ENCODE measurements at places on chromosomes 6 and 20.
A peak's percentile ranks its signal among the peaks of the same experiment; 100 is the strongest.

DNA sequence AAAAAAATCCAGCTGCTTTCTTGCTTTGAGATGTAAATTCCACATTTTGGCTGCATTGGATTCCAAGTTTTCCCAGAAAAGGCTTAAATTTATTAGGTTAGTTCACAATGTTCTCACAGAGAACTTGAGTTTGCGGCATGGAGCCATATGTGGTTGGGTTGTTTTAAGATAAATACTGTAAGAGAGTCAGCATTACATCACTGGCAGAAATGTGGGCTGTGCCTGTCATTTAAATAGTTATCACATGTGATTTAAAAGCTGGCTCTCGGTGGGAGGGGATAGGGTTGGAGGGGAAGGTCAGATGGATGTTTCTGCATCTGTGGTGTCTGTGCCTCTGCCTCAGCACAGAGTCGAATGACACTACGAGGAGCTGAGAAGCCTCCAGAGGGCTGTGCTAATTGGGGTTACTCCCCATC, 73.8 kb upstream of the SCP2D1 start:
- DNase-seq = no peak

- no peak for DNase-seq
Measured at GRCh38 chr6:81734081-81734480, 18.4 kb downstream of the TENT5A start.

- DNase-seq = no peak
Measured at GRCh38 chr6:124536157-124536841, 425.9 kb upstream of the RNF217 start.

- no peak for DNase-seq
Measured at GRCh38 chr6:159257846-159258245, 88.6 kb downstream of the FNDC1 start.

DNA sequence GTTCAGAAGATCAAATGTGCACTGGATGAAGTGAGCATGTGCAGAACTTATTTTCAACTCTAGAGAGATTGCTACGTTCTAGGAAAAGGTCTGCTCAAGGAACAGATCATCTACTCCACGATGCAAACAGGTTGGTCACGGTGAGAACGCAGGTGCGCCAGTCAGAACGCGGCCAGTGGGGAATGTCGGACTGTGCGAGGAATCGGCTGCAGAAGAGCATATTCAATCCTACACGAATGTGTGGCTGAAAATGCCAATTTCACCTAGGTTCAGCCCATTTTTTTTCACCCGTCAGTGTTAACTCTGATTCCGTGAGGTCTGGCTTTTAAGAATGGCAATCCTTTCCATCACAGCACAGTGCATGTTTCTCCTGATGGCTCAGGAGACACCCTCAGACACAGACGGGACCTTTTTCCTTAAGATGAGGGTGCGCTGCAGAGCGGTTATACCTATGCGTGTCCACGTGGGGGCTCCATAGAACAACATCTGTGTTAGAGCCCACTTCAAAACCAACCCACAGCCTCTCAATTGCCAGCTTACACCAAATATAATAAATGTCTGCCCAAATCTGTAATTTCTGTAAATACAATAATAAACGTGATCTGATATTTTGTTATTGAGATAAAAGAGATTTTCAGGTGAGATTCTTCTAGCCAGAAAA, 250.4 kb downstream of the FOXA2 start:
- peak; percentile 63 for DNase-seq

- DNase-seq = no peak
Measured at GRCh38 chr6:129485746-129486145, 224.2 kb downstream of the ARHGAP18 start.

GRCh38 chr6:165092881-165093595, 216.4 kb downstream of the C6orf118 start:
- DNase-seq = no peak

GRCh38 chr6:138539876-138540275, 40.6 kb upstream of the NHSL1 start:
- DNase-seq = no peak

GRCh38 chr6:52375780-52376556, 14.0 kb downstream of the PAQR8 start:
- DNase-seq = no peak

DNA sequence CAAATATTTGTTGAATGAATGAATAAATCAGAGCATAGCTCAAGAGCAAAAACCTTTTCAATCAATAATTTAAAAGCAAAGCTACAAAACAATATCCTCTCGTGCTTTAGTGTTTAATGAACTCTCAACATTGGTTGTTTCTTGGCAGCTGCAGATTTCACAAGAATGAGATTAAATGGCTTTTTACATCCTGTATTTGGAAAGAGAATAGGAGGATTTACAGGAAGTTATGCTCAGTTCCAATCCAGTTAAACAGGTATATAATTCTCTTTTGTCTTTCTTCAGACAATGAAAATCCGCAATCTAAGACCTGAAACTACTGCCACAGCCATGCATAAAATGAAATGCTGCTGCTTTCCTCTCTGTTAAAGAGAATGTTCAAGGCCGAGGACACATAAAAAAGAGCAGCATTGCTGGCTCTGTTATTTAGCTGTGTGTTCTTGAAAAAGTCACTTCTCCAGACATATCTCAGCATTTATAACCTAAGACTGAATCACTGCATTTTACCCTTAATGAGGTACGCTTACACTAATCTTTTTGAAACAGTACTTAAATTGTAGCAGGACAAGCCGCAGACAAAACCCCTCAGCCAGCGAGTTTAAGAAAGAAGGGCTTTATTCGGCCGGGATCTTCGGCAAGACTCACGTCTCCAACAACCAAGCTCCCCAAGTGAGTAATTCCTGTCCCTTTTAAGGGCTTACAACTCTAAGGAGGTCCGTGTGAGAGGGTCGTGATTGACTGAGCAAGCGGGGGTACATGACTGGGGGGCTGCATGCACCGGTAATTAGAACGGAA, 3.6 kb downstream of the C6orf52 start:
- no peak for DNase-seq

GRCh38 chr20:58511364-58511763, 3.8 kb downstream of the APCDD1L start:
- no peak for DNase-seq

- no peak for DNase-seq
Measured at GRCh38 chr20:14925300-14925699, 587.9 kb upstream of the FLRT3 start.

DNA sequence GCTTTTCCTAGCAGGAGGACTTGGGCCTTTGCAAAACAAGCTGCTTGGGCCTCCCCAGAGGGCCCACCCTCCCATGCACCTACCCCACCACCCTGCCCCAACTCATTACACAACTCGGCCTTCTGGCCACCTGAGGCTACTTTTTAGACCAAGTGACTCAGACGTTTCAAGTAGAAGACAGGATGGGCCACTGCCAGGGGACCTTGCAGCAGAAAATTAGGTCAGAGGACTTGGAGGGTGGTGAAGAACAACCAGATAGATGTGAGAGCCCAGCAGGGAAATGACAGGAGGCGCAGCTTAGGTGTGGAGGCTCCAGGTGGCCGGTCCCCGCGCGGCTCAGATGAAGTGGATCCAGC, 1.4 kb downstream of the PPP1R3D start:
- no peak for DNase-seq

DNA sequence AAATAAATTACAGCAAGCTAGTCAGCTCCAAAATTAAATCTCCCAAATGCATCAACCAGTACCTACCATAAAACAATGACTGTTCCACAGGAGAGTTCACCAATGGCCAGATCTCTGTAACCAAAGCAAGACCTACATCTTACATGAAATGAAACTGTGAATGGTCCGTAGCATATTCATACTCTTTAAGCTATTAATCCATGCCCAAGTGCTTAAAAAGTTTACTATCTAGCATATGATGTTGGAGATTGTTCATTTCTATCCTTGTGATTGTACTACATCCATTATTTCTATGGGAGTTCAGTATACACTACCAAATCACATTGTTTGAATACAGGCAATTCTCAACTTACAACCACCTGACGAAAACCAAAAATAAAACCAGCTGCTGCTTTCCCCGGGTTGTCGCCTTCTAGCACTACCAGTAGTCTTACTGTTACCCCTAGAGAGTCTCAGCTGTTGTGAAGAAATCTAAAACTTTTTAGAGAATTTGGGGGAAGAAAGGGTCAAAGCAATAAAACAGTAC, 38.0 kb downstream of the HIVEP2 start:
- no peak for DNase-seq

DNA sequence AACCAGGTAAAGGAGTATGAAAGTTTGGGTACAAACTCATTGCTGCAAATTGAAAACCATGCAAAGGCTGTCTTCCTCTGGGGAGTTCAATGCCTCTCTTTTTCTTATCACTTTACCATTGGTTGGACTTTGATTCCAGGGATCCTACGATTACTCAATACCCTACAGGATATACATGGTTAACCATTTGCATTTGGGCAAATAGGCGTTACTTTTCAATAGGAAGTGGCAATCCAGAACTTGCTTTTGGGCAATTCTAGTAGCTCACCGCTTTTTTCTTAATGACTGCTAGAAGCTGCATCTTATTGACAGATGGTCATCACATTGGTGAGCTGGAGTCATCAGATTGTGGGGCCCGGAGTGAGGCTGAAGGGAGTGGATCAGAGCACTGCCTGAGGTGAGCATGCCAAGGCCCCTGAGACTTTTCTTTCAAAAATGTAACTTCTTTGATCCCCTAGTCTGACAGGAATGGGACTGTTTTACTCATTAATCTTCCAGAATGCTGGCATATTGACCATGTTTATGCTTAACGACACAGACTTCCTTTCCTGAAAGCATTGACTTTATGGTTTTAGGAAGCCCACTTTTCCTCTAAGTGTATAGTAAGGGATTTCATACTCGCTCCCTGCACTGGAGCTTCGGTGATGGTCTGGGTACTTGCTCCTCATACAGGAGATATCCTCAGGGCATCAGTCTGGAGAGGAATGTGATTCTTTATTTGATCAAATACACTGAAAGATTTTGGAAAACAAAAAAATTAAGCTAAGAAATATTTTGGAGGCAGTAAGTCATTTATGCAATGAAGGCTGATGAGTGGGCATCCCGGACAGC, at the start of gene CCR6:
Gene CCR6 (plus strand): TSS at position 270 of the 831 bp plus-strand sequence. CDS start 13,039 bp downstream, outside the sequence.
- no peak for DNase-seq

DNA sequence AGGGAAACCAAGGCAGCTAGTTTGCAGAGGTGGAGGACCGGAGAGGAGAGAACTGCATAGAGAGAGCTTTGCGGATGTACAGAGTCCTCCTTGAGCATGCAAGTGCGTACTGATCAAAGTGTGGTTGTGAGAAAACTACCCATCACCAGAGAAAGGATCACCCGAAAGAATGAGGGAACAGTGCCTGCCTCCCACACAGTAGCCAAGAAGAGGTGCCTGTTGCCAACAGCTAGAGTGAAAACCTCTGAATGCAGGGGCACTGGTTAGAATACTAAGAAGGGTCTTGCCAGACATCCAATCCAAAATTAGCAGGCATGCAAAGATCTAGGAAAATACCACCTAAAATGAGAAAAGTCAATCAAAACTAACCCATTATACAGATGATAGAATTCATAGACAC, 166.6 kb upstream of the AKAP12 start:
- no peak for DNase-seq

GRCh38 chr20:37823296-37823980, 79.5 kb upstream of the VSTM2L start:
- DNase-seq = no peak

DNA sequence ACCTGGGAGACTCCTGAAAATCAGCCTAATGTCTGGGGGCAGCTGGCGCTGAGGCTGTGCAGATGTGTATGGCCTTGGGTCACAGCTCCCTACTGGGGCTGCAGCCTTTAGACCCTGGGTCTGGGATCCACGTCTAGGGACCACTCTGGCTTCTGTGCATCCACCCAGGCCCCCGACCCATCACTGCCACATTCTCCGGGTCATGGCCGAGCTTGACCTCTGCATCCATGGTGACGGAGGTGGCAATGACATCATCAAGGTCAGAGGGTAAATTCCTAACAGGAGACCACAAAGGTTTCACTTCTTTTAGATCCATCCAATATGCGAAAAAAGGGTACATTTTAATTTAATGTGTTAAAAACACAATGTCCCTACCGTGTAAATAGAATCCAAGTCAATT, 14.5 kb upstream of the PCMTD2 start:
- no peak for DNase-seq

DNA sequence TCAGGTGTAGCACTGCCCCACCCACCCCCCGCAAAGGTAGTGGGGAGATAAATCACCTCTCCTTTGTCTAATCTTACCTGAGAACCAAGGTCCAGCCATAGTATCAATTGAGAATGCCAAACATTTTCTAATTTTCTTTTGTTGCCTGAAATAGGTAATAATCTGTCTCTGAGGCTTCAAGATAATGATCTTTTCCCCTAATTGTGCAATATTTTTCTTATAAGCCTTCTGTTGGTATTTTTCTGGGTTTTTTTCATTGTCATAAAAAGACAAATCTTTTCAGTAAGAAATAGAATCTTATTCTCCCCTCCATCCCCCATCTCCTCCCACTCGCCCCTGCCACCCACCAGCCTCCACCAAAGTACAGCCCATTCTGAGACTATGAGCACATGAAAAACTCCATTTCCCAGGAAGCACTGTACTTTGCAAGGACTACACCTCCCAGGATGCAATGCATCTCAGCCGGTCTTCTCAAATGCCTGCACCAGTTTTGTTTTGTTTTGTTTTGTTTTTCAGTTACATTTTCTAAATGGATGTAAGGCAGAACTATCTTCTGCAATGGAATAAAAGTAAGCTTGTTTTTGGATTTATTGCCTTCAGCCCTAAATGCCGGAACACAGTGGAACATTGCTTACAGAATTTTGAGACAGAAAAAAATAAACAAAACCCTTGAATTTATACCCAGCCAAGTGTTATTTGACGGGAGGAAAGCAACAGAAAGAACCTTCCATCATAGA, 268.0 kb downstream of the TFAP2A start:
- DNase-seq = peak; percentile 8

- DNase-seq = no peak
Measured at GRCh38 chr6:117616391-117617209, 14.3 kb upstream of the GOPC start.

GRCh38 chr20:42093542-42094440, 475.6 kb upstream of the CHD6 start:
- DNase-seq = no peak

- DNase-seq = no peak
Measured at GRCh38 chr6:142048593-142048980, 84.1 kb upstream of the GJE1 start.

DNA sequence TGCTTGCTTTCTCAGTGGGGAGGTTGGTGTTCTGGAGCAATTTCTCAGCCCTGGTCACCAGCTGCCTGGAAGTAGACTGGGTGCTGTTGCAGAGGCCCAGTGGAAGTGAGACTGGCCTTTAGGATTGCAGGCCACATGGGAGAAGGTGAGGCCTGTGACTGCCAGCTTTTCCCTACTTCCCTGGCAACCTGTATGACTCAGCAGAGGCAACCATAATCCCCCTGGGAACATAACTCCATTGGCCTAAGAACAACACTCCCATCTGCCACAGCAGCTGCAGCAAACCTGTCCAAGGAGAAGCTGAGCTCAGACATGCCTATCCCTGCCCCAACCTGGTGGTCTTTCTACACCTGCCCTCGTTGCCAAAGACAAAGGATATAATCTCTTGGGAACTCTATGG, 473.5 kb upstream of the SPTLC3 start:
- peak; percentile 30 for DNase-seq
